ENCODE measurements at places on chromosomes 6 and 20.

DNA sequence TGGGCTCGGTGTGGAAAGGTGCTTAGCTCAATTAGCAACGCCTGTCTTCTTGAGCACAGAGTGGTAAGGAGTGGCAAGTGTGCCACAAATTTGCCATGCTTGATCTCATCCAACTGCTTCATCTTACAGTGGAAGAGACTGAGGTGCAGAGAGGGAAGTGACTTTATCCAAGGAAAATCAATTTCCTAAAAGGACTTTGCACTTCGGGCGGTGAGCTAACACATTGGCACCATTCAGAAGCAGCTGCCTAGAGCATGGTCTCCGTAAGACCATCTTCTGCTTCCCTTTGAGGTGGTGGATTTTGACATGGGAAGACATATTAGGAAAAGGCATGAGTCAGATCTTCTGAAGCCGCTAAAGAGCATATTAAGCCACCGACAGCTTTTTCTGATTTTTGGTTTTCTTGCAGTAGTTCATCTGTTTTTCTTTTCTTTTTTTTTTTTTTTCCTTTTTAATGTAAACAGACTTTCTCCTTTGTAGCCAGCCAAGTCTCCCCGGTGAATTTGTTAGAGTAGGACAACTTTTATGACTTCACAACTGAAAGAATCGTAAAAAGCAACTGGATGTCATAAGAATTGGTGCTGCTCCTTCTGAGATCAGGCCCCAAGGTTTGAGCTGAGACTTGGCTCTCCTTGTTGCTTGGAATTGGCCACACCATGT lies 273.2 kb downstream of the CDC5L start:
- no peak for DNase-seq

DNA sequence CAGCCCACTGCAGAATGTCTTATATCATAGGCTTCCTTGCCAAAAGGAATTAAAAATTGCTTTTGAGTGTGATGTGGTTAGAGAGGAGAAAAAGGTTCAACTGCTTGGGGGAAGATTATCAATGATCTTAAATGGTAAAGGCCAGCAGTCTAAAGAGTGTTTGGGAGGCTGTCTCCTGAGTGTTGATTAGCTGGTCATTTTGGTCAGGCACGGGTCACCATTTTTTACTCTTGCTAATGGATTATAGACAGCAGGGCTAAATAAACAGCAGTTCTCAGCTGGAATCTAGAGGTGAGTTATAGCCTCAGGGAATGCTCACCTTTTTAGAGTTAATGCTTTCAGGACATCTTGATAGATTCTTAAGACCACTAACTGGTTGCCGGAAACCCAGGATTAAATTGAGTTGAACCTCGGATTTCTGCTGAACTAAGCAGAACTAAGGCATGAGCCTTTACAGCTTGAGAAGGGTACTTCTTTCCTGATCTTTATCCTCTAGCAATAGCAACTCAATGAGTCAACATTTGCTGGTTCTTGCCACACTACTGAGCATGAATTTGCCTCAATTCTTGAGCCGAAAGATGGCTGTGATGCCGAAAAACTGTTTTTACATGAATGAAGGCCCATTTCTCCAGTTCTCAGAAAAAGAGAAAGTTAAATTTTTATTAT lies 120.4 kb downstream of the LRRC1 start:
- no peak for DNase-seq

DNA sequence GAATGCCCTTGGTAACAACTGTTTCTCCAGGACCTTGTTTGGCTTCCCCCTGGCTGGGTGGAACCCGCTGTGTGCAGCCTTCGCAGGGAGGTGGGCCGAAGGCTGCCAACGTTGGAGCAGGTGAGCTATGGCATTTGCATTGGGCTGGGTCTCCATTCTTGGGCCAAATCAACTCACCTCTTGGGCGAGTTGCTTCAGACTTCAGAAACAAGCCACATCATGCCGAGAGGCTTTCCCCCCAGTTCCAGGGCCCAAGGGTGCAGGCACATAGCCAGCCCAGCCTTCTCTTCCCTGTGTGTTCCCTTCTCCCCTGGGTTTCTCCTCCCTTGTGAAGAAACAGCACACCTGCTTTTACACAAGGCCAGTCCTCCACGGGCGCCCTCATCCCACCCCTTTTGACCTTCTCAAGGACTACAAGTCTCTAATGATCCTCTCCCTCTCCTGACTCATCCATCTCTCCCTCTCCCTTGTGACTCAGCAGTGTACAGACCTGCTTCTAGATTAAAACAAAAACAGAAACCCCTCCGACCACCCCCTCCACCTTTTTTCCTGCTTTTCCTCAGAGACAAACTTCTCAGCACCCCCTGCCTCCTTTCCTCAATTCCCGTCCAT lies 41.6 kb downstream of the FAM209B start:
- DNase-seq, result peak; percentile 74

DNA sequence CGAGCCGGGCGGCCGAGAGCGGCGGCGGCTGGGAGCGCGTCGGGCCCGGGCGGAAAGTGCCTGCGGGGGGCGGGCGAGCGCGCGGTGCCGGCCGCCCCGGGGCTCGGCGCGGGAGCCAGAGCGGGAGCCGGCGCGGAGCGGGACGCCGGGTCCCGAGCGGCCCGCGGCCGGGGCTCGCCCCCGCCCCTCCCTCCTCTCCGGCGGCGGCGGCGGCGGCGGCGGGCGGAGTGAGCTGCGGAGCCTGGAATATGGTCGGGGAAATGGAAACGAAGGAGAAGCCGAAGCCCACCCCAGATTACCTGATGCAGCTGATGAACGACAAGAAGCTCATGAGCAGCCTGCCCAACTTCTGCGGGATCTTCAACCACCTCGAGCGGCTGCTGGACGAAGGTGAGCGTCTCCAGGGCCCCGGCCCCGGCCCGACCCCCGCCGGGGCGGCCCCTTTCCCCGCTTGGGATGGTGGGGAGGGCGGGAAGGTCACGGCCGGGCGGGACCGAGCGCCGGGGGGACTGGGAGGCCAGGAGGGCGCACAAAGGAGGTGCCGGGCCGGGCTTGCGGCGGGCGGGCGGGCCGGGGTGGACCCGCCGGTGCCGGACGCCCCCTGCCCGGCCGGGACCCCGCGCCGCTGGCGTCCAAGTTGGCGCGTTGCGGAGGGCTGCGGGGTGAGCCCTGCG lies 565 bp downstream of the QKI start:
- DNase-seq, result no peak

- peak; percentile 68 for DNase-seq
These were observed 67.1 kb downstream of the EDN1 start for GRCh38 chr6:12356983-12357972.

GRCh38 chr20:19083136-19083621 lies 129.3 kb upstream of the SLC24A3 start:
- DNase-seq, result no peak

DNA sequence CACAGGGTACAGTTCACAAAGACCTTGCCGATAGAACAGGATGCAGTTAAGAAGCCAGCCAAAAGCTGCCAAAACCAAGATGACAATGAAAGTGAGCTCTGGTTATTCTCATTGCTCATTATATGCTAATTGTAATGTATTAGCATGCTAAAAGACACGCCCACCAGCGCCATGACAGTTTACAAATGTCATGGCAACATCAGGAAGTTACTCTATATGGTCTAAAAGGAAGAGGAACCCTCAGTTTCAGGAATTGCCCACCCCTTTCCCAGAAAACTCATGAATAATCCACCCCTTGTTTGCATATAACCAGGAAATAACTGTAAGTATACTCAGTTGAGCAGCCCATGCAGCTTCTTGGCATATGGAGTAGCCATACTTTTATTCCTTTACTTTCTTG lies 748.7 kb downstream of the QKI start:
- DNase-seq, result no peak

DNA sequence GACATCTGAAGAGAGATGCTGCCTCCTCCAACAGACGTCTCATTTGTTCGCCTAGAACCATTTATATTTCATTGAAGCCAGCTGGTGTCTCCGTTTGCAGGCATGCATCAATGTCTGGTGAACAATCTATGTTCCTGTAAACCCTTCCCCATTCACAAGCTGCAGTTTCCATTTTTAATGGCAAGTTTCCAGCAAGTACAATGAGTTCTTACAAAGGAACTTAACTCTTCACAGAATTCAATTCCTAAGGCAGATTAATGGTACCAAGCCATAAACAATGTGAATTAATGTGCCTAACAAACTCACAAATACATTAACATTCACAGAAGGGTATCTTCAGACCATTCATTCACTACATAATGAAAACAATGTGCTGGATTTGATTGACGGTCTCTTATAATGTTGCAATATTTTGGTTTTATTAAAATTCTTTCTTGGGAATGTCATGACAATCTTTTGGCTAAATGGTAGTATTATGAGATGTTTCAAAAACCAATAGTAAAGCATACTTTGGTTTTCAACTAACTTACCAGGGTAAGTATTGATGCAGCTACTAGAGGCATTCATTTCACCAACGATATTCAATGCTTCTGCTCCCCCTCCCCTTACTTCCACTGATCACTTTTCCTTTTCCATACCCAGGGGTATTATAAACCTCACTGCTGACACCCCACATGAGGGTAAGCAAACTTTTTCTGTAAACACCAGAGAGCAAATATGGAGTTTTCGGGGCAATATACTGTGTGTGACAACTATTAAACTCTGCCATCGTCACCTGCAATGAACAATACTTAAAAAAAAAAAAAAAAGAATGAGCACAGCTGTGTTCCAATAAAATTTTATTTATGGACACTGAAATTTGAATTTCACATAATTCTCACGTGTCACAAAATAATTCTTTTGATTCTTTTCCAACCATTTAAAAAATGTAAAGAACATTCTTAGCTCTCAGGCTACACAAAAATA lies 4.2 kb downstream of the AKIRIN2 start:
- DNase-seq, result no peak

GRCh38 chr6:41591122-41591521 lies 44.9 kb downstream of the FOXP4 start:
- DNase-seq, result no peak

DNA sequence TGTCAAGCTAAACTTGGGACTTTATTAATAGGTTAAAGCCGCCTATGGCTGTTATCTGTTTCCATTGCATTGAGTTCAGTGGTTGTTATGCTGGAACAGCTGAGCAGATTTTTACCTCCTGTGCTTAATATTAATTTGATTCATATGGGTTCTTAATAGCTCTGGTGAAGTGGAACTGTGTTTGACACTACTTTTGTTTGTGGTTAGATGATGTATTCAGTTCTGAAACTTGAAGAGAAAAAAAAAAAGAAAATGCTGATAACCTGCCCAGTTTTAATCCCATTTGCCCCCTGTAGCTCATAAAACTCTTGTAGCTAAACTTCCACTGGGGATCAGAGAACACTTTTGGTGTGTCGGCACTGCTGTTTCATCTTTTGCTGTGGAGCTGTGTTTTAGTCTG lies 117.8 kb downstream of the ZDHHC14 start:
- no peak for DNase-seq

DNA sequence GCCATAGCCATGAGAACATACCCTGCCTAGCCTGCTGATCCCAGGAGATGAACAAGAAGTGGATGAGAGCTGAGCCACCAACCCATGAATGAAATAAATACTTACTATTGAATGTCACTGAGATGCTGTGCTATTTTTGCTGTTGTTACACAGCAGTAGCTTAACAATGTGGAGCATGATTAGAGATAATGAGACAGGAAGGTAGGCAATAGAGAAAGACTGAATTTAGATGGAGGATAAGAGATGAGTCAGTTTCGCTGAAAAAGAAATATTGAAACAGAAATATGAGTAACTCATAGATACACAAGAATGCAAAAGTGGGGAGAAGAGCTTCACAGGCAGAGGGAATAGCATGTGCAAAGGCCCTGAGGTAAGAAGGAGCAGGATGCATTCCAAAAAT lies 94.9 kb upstream of the TOP1 start:
- DNase-seq, result no peak

GRCh38 chr6:42911171-42912021 lies 4.5 kb upstream of the PTCRA start:
- DNase-seq, result no peak

- no peak for DNase-seq
These were observed 352.2 kb downstream of the PTPRT start for GRCh38 chr20:42837456-42837855.

DNA sequence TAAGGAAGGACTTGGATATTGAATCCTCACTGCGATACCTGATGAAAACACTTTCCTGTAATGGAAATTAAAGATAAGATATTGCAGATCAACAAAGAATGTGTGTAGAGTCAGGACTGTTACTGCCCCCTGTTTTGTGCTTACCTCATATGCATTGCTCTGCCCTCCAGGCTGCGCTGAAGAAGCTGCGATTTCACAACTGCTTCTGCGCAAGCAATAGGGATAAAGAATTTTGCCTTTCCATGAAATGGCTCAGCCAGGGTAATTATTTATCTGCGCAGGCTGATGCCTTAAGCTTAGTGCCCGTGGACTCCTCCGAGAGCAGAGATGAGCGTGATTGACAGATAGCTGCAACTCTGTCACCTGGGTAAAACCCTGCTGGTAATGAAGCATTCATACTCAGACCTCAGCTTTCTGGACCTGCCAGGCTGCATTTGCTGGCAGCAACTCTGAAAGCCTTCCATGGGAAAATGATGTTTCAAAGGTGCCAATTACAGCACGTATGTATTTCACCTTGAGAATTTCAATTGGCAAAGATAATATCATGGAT lies 370.6 kb downstream of the SAMD5 start:
- no peak for DNase-seq

- DNase-seq, result peak; percentile 59
These were observed 129.5 kb upstream of the SGK1 start for GRCh38 chr6:134447423-134447822.

- no peak for DNase-seq
These were observed 143.8 kb upstream of the CDYL start for GRCh38 chr6:4632421-4632820.

DNA sequence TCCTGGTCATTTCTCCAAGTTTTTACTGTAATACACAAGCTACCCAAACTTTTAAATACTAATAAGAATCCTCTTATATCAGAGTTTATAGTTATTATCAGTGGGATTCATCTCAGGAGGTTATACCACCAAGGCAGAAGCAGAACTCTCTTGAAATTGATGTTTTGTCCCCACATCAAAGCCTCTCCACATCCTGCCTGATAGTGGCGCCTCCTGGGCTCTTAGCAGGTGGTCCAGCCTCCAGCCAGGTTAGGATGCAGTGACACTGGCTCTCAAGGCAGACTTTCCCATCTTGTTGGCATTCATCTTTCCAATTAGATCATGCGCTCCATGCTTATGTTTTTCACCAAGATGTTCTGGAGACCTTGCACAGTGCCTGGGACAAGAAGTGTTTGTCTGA lies 81.8 kb upstream of the INSM1 start:
- no peak for DNase-seq

DNA sequence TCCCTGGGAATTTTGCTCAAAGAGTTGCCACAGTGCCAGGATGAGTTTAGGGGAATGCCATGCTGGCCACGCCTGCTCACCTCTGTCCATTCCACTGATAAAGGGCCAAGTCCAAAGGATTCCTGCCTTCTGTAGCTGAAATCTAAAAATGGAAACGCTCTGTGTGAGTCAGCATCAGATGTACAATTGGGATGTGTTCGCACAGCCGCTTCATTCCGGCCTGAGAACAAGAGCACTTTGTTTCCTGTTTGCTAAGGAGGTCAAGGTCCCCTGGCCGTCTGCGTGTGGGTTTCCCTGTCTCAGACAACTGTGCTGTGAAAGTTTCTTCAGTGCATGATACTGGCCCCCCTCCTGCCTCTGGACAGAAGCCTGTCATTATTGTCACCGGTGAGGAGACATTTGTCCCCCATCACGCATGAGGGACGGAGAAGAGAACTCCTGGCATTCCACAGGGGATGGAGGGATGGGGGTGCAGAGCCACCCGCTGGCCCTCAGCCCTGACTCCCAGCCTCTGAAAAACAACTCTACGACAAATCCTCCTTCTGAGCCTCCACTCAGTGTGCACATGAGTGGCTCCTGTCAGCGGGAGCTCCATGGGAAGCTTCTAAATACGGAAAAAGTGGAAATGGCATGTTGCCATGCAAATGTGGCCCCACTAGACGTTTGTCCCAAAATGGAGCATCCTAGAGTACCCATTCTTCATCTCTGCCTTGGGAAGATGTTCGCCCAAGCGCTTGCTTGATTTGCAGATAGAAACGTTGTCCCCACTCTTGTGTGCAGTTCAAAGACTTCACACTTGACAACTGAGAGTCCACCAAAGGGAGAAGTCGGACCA lies 143.5 kb upstream of the AFDN start:
- DNase-seq, result peak; percentile 15
